ENCODE measurements at places on chromosomes 2 and 18.

- no peak for DNase-seq
Measured at GRCh38 chr2:117714745-117715417, 99.6 kb upstream of the DDX18 start.

GRCh38 chr2:2243666-2244065 is 87.4 kb downstream of the MYT1L start:
- DNase-seq: no peak

GRCh38 chr2:164692114-164692513 is 70.8 kb upstream of the GRB14 start:
- DNase-seq: no peak

GRCh38 chr2:2557475-2557874 is 226.4 kb upstream of the MYT1L start:
- no peak for DNase-seq

DNA sequence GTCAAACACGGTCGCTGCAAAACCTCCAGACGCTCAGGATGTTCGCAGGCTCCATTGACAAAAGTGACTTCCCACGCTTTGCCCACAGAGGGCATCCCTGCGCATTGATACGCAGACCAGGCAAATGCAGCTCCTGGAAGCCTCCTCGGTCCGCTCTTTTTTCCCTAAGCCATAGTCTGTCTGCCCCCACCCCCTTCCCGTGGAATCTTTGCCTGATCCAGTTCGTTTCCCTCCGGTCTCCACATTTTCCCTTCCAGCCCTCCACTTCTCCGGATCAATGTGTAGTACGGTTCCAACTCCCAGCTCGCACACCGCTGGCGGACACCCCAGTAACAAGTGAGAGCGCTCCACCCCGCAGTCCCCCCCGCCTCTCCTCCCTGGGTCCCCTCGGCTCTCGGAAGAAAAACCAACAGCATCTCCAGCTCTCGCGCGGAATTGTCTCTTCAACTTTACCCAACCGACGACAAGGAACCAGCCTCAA is at the start of gene DCC:
Gene DCC, plus strand, starts transcription at position 307 of the 481 bp plus-strand sequence. CDS start 591 bp downstream, outside the sequence.
- DNase-seq: no peak

GRCh38 chr18:13653746-13654433 is 72.5 kb downstream of the FAM210A start:
- no peak for DNase-seq

All from stimulated activated CD4-positive, alpha-beta T cell treated with anti-CD3 and anti-CD28 coated beads, Interleukin-15, amount 100 ng/mL, for 48 hours (primary cell).